ENCODE measurements at places on chromosomes 7 and 10.

GRCh38 chr10:102280397-102281101 lies 35.2 kb downstream of the GBF1 start:
- DNase-seq = no peak

- no peak for DNase-seq
Observed at GRCh38 chr10:123526356-123527064, 139.6 kb upstream of the GPR26 start.

DNA sequence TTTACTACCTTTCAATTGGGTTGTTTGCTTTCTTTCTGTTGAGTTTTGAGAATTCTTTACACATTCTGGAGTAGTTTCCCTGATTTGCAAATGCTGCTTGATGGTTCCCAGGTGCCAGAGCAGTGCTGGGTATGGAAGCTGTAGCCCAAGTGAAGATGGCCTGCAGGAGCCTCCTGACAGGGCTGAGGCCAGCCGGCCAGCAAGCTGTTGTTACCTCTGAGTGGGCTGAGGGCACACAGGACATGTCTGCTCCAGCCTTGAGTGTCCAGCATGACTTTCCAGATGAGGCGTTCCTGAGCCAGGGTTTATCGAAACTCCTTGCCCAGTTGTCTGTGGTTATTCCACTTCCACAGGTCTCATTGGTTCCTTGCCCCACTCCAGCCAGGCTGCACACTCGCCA lies 164.6 kb upstream of the TNS3 start:
- no peak for DNase-seq

GRCh38 chr10:17129741-17130140 lies at the start of gene CUBN:
CUBN (minus strand) TSS chr10:17129811; CDS start chr10:17129765, 46 bp downstream.
- DNase-seq = no peak

- DNase-seq = no peak
Observed at GRCh38 chr7:92582948-92583347, 7.2 kb downstream of the FAM133B start.

- no peak for DNase-seq
Observed at GRCh38 chr7:30330134-30331111, 46.0 kb downstream of the ZNRF2 start.

DNA sequence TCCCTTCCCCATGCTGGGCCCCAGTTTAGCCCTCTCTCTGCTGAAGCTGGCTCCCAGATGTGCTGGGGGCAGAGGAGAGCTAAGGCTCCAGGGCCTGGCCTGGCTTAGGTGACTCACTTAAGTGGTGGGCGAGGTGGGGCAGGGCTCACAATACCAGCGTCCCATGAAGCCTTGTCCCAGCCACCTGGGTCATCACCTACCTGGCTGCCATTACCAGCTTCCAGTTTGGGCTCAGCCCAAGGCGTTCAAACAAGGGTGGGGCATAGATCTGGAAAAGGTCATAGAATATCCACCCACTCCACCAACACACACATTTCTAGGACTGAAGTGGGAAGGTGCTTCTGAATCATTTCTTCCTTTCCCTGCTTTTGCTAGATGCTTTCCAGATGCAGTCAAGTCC lies 8.3 kb downstream of the KAZALD1 start:
- no peak for DNase-seq

DNA sequence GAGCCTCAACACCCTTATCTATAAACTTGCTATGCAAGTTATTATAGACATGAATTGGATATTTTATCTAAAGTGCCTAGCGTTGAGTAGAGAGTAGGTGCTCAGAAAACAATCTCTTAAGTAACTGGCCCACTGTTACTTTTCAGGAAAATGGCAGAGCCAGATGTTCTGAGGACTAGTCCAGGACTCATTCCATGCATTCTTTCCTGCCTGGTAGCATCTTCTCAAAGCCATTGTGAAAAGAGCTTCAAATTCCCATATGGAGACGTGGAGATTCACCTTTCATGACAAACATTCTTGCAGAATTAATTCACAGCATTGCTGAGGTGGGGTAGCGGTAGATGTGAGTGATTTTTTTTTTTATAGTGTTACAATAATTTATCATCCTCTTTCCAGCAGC lies 35.9 kb upstream of the ITPRID1 start:
- no peak for DNase-seq

GRCh38 chr7:133365917-133366316 lies 113.0 kb downstream of the EXOC4 start:
- no peak for DNase-seq

- no peak for DNase-seq
Observed at GRCh38 chr10:88682491-88682890, 18.2 kb downstream of the LIPF start.

GRCh38 chr10:61961278-61961677 lies 59.8 kb downstream of the ARID5B start:
- DNase-seq = no peak

GRCh38 chr7:3510101-3511020 lies 209.3 kb downstream of the SDK1 start:
- no peak for DNase-seq

DNA sequence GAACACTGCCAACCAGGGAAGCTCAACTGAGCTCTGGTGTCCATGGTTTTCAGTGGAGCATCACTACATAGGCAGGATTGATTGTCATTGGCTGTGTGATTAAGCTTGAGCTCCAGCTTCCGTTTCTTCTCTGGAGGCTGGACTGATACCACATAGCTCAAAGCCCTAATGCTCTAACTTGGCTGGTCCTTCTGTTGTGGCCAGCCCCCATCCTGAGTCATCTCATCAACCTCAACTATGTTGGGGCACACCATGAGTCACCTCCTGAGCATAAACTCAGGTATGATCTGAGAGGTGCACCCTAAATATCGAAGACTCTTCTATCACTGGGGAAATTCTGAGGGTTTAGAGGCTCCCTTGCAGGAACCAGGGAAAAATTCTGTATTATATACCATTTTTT lies 114.5 kb upstream of the INHBA start:
- peak; percentile 47 for DNase-seq

DNA sequence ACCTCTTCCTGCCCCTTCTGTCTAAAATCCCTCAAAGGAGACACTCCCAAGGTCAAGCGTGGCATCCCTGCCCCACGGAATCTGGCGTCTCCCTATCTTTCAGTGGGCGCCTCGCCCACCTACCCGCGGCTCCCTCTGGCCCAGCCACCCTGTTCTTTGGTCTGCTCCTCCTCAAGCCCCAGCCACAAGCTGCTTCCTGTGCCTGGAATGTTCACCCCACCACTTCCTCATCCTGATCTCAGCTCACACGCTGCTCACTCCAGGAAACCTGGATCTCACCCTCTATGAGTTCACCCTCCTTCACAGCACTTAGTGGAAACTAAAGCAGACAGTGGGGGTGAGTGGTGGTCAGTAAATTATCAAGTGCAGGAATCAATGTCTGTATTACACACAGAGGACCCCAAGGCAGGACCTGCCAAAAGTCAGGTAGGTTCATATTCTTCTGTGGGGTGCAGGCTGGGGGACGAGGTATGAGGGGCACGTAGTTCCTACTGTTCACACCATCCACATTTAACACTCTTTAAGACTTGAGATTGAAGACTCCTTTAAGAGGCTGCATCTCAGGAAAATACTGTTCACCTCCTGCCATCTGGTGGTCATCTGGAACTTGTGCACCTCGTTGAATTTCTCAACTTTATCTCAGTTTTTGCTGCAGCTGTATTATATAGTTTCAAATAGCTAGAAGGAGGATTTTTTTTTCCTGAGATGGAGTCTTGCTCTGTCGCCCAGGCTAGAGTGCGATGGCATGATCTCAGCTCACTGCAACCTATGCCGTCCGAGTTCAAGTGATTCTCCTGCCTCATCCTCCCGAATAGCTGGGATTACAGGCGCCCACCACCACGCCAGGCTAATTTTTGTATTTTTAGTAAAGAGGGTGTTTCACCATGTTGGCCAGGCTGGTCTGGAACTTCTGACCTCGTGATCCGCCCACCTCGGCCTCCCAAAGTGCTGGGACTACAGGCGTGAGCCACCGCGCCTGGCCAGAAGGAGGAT lies 166.6 kb downstream of the ARHGAP21 start:
- peak; percentile 45 for DNase-seq

DNA sequence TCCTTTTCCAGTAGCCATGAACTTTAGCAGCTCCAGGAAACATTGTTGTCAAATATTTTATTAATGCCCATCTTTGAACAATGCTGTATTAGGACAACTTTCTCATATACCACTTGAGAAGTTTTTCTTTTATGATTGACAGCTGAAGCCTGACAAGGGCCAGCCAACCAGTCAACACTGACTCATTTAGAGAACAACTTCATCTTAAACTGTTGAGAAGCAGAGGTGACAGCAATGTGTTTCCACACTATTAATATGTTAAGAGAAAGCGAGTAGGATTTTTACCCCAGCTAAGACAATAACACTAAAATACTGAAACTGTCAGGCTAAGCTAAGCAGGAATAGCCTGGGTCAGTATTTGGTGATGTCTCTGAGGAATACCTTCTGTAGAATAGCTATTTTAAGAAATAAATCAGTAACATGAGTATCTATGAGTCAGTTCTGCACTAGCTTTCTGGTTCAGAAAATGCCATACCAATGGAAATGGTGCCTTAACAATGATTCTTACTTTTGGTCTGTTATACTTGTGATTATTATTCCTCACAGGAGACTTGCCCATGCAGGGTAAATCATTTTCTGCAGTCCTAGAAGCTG lies 168.8 kb upstream of the POT1 start:
- DNase-seq = no peak

GRCh38 chr10:86936661-86937501 lies 20.5 kb downstream of the MMRN2 start:
- no peak for DNase-seq

- no peak for DNase-seq
Observed at GRCh38 chr10:62354916-62355315, 19.3 kb upstream of the ZNF365 start.

DNA sequence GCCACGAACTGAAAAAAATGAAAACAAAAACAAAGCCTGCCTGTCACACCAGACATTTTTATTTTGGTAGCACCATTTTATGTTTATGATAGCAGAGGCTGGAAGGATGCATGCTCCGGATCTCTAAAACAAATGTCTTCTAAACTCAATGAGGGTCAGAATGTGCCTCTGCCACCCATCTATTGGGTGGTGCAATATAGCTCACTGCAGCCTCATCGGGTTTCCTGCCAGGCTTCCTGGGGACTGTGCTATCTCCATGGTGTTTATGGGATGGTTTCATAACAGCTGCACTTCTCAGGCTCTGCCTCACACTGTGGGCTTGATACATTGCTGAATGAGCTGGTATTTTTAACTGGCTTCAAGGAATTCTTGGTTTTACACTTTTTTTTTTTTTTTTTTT lies 94.4 kb downstream of the ITIH5 start:
- DNase-seq = no peak

DNA sequence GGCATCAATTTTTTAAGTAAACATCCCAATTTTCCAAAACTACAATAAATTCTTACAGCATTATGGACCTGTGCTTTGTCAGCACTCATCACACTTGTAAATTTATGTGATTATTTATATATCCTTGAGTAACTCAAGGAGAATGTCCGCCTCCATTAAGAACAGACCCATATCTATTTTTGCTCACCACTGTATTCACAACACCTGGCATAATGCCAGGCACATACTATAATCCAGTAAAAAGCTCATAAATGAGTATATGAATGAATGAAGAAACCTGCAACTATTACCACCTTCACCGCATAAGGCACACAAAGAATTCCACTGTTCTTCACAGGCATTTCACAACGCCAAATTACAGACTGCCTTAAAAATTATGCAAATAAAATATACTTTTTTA lies 46.9 kb downstream of the MINDY3 start:
- no peak for DNase-seq

DNA sequence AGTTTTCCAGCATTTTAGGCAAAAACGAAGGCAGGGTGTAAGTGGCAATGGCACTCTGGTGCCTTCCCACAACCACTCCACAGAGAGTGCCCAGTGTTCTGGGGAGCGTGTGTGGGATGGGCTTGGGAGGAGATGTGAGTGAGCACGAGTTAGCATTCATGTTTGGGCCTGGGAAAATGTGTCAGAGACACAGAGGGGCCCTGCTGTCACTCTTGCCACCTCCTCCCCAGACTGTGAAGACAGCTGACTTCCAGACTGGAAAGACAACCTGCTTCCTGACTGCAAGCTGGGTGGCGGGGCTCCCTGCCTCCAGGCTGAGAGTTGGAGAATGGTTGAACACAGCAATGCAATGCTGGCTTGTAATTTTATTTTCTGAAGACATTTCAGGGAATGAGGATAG lies 454.5 kb upstream of the ZMIZ1 start:
- DNase-seq = no peak

- no peak for DNase-seq
Observed at GRCh38 chr7:30183749-30184369, 49.1 kb downstream of the MTURN start.

- DNase-seq = no peak
Observed at GRCh38 chr10:110783509-110784107, 88.1 kb upstream of the PDCD4 start.

DNA sequence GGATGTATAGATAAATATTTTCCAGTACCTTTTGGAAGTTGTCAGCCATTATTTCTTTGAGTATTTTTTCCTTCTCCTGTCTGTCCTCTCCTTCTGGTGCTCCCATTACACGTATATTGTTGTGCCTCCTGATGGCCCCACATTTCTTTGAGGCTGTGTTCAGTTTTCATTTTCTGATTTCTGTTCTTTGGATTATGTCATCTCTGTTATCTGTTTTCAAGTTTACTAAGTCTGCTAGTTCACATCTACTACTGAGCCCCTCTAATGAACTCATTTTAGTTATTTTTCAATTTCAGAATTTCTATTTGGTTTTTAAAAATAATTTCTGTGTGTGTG lies 16.3 kb downstream of the RBM33 start:
- no peak for DNase-seq

DNA sequence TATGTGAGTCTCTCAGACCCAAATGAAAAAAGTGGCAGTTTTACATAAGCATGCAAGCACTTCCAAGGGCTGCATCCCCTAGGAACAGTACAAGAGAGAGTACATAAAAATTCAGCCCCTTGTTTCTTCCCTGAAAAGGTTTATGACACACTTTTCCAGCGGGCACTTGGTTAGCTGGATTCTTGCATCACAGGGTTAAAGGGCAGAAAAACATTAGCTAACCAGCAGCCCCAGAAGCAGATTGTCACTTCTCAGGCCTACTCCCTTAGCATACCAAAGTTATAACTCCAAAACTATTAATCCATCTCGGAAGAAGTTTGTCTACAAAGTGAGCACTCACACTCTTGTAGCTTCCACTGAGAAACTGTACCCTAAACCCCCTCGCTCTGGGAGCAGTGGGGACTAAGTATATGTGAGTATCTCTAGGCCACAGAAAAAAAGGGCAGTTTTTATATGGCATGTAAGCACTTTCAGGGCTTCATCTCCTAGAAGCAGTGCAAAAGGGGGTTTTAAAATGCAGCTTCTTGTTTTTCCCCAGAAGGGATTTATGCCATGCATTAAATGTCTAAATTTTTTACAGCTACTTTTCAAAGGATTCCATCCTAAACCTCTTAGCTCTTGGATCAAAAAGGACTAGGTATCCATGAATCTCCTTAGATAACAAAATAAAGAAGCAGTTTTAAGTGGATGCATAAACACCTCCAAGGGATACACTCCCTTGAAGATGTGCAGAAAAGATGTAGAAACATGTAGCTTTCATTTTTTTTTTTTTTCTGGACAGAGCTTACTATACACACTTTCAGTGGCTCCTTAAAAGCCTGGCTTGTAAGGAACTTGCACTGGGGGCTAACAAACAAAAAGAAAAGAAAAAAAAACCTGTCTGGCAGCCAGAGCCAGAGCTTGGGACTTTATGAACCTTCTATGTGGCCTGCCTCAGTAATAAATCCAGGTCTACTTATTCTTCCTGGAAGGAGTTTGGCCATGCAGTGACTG lies 956.7 kb downstream of the CCSER2 start:
- DNase-seq = no peak

Measured in AG08396 (cell line).